NCI-H1436 treated with DMSO at 0.1 percent for 48 hours (cell line): ENCODE measurements at places on chromosomes 5 and 9.

DNA sequence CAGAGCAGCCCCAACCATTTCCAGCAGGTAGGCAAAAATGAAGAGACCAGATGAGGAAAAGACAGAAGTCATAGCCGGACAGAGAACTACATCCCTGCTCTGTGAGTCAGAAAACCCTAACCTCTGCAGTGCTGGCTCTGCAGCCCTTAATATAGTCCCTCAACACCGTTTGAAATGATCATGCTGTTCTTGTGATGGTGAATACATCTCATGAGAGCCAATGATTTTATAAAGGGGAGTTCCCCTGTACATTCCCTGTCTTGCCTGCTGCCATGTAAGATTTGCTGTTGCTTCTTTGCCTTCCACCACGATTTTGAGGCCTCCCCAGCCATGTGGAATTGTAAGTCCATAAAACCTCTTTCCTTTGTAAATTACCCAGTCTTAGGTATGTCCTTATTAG, 216.8 kb upstream of the RFX3 start:
- DNase-seq, result no peak

- no peak for DNase-seq
Measured at GRCh38 chr5:111545031-111545430, 32.7 kb upstream of the STARD4 start.

DNA sequence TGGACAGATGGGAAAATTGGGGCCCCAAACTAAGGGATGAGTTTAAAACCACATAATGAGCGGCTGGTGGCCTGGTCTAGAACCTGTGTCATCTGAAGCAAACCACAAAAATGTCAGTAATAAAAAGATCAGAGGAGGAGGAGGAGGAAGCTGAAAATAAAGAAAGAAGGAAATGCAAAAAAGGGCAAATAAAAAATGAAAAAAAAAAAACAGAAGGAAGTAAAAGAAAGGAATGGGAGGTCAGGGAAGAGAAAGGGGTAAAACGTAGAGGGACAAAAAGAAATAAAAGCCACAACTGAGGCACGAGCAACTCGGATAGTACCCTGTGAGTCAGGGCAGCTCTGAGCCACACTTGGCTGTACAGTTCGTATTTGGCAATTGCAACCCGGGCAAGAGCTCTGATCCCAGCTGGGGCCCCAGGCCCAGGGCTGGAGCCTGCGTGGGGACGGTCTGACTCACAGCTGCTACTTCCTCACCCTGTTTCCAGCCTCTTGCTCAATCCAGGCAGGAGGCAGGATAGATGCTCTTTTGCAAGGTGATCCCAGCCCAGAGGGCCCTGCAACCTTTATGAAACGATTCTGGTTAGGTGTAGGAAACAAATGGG, 137.9 kb upstream of the TRIM32 start:
- no peak for DNase-seq

DNA sequence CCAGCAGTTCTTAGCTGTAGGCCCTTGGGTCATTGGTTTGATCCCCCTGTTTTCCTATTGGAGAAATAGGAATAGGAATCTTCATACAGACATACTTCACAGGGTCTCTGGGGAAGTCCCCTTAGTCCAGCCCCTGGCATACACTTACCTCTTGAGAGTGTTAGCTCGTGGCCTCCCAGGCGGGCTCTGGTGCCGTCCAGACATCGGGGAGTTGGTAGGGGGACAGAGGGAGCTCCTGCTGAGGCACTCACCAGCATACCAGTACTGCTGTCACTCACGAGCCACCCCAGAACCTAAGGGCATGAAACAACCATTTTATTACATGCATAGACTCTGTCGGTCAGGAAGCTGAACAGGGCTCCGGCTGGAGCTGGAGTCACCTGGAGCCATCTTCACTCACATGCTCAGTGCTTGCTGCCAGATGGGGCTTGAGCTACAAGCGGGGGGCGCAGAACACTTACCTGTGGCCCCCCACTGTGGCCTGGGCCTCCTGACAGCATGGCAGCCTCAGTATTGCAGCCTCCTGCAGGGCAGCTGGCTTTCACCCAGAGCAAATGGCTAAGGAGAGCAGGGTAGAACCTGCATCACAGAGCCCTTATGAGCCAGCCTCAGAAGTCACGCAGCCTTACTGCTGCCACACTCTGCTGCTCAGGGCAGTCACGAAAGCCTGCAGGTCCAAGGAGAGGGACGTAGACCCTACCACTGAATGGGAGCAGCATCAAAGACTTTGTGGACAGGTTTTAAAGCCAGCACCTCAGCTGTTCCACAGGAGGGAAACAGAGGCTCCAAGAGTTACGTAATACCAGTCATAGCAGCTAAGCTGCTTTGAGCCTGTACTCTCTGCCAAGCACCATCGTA, 58.3 kb upstream of the ANGPTL2 start:
- no peak for DNase-seq

- DNase-seq, result no peak
Measured at GRCh38 chr5:126633552-126633951, 32.8 kb downstream of the PHAX start.

DNA sequence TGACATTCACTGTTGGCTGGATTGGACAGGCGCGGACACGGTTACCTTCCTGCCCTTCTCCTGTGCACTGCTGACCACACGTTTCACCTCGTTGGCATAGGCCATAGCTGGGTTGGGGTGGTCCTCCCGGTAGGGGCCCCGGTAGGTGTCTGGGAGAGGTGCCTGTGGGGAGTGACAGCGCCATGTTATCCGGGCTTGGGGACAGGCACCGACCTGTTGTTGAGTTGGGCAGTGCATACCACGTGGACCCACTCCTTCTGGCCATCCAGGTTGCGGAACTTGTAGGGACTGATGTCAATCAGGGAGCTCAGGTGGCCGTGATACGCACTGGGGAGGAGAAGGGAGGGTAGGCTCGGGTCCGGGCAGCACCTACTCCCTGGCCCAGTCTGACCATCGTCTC, 8.2 kb downstream of the PHYKPL start:
- no peak for DNase-seq

- no peak for DNase-seq
Measured at GRCh38 chr9:25310961-25311360, 367.3 kb downstream of the TUSC1 start.

- no peak for DNase-seq
Measured at GRCh38 chr9:98591696-98592095, 117.0 kb downstream of the GABBR2 start.

- DNase-seq, result no peak
Measured at GRCh38 chr9:100322954-100323536, 29.7 kb downstream of the TEX10 start.

- DNase-seq, result no peak
Measured at GRCh38 chr5:15558240-15558639, 58.3 kb downstream of the FBXL7 start.

- no peak for DNase-seq
Measured at GRCh38 chr5:155250596-155250995, 237.0 kb downstream of the KIF4B start.

DNA sequence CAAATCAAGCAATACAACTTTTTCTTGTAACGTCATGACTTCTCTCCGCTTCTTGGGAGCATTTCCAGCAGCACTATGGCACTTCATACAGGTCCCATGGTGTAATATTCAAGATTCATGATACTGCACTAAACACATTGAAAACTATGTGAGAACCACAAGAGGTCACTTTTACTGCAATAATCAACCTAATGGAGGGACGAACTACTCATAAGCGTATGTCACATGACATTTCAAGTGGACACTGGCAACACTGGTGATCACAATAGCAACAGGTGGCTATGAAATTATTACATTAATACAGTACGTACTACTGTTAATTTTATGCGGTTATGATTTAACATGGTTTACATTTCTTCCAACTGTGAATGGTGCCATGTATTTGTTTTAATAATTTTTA, 78.6 kb upstream of the TBC1D9B start:
- DNase-seq, result no peak

GRCh38 chr9:73775757-73776156, 624.1 kb downstream of the ANXA1 start:
- no peak for DNase-seq

- no peak for DNase-seq
Measured at GRCh38 chr9:5352637-5353248, 13.1 kb upstream of the RLN1 start.

DNA sequence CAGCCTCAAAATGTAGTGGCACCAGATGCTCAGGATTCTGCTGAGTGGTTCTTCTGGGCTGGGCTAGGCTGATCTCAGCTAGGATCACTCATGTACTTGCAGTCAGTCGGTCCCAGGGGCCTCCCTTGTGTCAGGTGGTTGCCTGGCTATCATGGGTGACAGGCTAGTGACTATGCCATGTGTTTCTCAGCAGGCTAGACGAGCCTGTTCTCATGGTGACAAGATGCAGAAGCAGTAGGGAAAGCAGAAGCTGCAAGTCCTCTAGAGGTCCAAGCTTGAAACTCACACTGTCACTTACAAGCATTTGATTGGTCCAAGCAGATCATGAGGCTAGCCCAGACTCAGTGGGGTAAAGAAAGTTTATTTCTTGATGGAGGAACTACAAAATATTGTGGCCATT, 15.2 kb upstream of the KCNMB1 start:
- no peak for DNase-seq

GRCh38 chr9:98231770-98232478, 23.5 kb downstream of the TBC1D2 start:
- no peak for DNase-seq

DNA sequence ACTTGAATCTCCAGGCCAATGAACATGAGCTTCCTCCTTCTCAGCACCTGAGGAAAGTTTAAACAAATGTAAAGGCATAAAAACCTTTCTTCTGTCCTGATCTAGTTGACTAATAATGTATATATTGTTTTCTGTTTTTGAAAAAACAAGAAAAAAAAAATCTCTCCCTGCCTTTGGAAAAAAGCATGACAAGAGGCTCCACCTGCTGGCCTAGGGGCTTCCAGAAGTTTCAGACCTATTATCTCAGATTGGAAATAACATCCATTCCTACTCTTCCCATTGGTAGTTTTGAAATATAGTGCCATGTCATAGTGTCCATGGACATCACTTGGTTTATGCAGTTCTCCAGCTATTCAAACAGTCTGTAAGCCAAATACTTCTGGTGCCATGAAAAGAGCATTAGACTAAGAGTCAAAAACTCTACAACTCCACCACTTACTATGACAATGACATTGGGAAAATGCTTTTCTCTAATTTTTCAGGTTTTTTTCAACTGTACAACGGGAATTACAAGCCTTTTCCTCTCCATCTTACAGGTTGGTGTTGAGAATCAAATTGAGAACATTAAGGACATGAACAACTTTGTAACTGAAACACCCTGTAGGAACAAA, 409.6 kb upstream of the MPDZ start:
- no peak for DNase-seq

DNA sequence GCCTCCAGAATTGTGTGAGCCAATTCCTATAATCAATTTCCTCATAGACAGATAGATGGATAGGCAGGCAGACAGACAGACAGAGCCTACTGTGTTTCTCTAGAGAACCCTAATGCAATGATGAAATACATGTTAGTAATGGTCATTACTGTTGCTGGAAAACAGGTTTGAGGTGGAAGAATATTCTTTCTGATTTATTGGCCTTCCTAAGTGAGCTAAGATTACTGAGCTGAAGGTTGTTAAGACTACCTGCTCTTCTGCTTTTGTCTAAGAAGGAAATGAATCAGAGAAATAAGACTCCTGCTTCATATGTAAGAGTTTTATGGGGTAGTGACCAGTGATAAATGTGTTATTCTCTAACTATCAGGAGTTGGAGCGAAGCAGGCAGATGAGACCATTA, 219.9 kb downstream of the ELAVL2 start:
- DNase-seq, result no peak

DNA sequence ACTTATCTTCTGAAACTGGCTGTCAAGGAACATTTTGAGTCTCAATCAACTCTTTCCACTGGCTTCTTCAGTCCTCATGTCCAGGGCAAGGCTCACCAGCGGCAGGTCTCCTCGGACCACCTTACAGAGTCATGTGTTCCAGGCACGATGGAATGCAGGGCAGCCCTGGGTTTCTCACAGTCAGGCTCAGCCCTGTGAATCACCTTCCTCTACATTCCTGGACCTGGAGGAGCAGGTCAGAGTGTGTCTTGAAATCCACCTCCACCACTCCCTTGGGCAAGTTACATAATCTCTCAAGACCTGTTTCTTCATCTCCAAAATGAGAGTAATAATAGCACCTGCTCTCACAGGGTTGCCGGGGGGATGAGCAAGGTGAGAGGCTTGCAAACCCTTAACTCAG, 16.0 kb downstream of the ENC1 start:
- no peak for DNase-seq
